ENCODE measurements at places on chromosomes 7 and 10.

DNA sequence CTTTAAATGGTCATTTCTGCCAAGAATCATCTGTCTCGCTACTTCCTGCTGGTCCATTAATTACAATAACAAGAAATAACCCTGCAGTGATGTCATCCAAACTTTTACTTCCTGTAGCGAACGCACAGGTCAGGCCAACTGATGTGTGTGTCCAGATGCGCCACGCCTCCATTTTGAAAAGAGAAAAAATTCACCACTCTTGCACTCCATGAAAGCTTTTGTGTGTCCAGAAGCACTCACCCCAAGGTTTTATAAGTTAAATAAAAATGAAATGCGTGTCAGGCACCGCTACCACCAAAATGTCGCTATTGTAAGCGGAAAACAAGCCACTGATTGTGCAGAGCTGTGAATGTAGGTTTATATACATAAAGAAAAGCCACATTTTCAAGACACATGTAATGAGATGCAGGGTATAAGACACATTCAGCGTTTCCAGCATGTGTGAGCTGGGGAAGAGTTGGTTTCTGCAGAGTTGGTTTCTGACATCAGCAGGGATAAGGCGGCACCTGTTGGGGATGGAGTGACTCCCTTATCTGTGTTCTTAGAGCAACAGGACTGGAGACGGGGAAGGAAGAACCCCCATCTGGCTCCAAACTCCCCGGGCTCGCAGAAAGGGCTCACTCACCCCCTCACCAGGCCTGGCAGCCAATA is 83.3 kb downstream of the CTBP2 start:
- no peak for DNase-seq

- DNase-seq = no peak
Observed at GRCh38 chr10:24008164-24009091, 200.5 kb upstream of the KIAA1217 start.

- DNase-seq = no peak
Observed at GRCh38 chr10:132848291-132848701, 62.3 kb upstream of the NKX6-2 start.

DNA sequence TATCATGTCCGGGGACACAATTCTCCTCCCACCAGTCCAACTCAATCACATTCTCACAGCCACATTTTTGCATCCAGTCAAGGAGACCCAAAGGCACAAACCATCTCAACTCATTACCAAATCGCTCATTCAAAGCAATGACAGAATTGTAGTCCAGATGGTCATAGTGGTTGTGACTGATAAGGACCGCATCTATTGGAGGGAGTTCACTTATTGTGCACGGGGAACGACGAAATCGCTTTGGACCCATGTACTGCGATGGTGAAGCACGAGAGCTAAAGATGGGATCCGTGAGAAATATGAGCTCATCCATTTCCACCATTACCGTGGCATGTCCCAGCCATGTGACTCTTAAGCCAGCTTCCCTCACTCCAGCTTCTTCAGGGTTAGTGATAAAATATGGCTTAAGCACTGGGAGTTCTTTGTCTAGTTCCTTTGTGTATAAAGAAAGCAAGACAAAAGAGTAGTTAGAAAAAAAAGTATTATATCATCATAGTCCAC is 29.1 kb downstream of the NAPEPLD start:
- no peak for DNase-seq

Measured in Ammon's horn (tissue), 1 donor.